GM12892 (cell line): ENCODE measurements at places on chromosomes 16 and 17.

- no peak for DNase-seq
Measured at GRCh38 chr16:70694868-70695218, 9.0 kb upstream of the MTSS2 start.

DNA sequence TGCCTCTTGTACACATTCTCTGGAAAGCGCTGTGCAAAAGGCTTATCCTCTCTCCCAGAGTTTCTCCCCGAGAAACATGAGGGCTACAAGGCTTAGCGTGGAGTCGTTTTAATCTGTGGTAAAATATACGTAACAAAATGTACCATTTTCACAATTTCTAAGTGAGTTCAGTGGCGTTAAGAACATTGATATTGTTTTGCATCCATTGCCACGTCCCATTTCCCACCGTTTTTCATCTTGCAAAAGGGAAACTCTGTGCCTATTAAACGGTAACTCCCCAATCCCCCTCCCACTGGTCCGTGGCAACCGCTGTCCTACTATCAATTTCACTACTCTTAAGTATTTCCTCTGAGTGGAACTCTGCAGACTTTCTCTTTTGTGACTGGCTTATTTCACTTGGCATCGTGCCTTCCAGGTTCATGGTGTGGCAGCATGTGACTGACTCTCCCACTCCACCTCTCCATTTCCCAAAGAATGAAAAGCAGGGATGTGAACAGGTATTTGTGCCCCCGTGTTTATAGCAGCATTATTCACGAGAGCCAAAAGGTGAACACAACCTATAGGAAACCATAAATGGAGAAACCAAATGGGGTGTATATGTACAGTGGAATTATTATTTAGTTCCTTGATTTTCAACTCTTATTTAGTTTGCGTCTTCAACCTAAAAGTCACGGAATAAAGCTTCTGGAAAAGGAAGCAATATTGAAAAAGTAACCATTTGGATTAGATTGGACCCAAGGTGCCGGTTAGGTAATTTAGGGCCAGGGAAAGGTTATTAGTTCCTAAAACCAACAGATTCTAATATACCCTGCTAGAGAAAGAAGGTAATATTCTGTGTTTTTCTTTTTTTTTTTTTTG, 1.1 kb upstream of the USP32 start:
- DNase-seq = no peak

DNA sequence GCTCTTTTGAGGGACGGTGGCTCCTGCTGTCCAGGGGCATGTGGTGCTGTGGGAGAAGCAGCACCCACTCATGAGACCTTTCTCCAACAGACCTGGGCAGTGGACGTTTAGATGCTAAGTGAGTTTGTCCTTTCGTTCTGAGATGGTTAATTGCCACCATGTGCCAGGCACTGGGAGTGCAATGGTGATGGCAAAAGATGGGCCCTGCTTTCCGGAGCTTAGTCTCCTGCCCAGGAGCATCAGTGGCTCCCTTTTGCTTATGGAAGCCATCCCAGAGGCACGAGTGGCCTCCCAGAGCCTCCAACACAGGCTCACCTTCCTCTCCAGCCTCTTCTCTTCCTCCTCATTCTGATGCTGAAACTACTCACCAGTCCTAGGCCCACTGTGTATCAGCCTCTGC, 28.4 kb downstream of the CASKIN2 start:
- no peak for DNase-seq

DNA sequence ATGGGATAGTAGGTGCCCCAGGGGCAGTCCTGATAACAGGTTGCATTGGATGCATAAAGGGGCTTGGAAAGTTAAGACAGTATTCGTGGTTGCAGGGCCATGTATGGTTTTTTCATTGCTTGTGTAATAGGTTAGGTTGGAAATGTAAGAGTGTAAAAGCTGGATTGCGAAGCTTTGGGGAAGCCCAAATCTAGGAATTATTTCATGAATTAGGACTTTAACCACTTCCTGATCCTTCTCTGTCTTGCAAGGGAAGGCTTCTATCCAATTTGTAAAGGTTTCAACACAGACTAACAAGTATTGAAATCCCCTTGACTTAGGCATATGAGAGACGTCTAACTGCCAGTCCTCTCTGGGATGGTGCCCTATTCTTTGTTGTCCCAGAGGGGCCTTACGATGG, 7.8 kb upstream of the CCL17 start:
- no peak for DNase-seq

GRCh38 chr17:46771561-46772474, 46.7 kb downstream of the WNT3 start:
- DNase-seq = no peak

DNA sequence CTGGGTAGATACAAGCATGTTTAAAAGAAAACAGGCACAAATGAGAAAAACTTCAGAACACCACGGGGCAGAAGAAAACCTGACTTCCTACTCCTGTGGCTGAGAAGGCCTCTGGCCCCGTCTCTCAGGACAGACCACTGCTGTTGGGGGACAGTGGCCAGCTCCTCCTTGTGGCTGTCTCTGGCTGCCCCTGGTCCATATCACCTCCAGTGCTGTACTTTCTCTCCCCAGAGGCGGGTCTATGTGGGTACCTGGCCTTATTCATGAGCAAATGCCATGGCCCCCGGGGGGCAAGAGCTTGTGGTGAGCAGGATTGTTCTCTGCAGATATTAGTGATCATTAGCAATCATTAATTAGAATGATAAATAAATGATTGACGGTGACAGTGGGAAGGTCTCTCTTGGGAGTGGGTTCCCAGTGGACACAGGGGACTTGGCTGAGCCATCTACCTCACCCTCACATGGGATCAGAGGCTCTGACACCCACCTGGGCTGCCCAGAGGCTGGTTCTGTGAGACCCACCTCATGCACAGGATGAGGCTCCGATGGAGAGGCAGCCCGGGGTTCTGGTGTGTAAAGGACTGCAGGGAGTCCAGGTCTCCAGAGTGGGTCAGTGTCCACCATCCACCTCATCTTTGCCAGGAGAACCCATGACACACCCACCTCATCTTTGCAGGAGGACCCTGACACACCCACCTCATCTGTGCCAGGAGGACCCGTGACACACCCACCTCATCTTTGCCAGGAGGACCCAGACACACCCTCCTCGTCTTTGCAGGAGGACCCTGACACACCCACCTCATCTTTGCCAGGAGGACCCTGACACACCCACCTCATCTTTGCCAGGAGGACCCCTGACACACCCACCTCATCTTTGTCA, 30.6 kb upstream of the CBFA2T3 start:
- DNase-seq = no peak

DNA sequence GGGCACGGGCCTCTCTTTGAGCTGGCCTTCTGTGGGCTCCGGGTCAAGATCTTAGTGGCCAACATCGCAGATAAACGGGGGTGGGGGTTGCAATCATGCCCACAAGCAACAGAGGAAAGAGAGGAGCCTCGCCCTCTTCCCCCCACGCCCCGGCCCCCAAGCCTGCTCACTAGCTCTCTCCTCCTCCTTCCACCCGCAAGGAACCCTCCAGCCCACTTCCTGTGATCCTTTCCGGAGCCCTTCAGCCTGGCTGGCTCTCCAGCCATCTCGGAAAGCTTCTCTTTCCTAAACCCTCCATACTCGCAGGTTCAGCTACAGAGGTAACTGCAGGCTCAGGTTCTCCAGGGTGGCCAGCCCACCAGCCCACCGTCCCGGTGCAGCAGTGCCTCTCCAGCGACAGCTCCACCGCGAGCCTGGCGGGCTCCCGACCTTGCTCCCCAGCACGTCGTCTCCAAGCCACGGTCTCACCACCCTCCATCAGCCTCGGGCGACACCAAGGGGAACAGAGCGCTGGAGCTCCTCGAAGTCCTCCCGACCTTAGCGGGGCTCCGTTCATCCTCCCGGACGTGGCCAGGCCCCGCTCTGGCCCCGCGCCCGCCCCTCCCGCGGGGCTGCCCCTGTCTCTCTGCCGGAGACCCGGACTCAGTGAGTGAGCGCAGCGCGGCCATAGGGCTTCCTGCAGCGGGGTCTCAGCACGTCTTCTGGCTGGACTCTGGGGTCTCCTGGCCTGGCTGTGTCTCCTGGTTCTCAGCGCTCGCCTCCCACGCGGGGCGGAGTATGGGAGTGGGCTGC, 12.9 kb upstream of the ODF4 start:
- DNase-seq = no peak

GRCh38 chr16:86490859-86491639, 19.3 kb upstream of the FOXF1 start:
- DNase-seq = no peak

GRCh38 chr16:54402270-54402669, 115.7 kb upstream of the IRX3 start:
- DNase-seq = no peak

DNA sequence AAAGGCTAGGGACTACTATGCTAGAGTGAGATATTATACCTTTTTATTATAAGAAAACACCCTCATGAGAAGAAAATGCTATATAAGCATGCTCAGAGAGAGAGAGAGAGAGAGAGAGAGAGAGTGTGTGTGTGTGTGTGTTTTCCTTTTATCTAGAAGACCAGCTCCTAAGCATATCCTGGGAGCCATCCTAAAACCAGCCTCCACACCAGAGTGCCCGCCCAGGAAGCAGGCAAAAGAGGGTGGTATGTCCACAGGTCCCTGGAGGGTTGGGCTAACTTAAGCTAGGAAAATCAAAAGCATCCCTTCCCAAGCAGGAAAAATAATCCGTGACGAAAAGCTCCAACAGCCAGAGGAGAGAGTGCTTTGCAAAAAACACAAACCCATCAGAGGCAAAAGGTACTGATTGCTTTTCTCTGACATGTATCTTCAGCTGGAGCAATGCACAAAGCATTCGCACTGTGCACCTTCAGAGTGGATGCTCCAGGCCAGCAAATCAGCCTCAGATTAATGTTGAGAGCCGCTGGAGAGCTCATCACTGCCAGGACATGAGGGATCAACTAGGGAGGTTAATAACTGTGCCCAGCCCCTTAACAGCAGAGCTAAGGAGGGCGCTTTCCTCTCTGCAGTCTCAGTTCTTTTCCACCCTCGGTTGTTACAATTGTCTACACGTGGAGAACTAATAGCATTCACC, 125.1 kb downstream of the SLC39A11 start:
- DNase-seq = no peak

DNA sequence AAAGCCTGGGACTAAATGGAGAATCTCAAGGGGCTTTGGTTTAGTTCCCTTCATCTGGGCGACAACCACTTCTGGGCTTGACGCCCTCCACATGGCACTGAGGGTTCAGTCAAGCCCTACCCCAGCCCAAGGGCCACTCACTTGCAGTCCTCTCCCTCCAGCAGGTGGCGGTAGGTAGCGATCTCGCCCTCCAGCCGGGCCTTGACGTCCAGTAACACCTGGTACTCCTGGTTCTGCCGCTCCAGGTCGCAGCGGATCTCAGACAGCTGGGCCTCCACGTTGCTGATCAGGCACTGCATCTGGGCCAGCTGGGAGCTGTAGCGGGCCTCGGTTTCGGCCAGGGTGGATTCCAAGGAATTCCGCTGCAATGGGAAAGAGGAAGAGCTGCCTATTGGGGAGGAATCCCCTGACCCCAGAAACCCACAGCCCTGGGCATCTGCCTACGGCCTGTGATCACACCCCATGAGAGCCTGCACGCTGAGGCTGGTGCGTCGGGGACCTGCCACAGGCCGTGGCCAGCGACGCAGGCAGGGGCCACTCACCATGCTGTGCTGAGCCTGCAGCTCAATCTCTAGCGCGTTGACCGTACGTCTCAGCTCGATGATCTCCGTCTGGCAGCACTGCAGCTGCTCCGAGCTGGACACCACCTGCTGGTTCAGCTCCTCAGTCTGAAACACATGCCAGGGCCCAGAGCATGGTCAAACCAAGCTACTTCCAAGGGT, 2.7 kb downstream of the KRT36 start:
- DNase-seq = peak; percentile 40

- DNase-seq = no peak
Measured at GRCh38 chr17:4725646-4726310, 5.5 kb upstream of the MED11 start.

DNA sequence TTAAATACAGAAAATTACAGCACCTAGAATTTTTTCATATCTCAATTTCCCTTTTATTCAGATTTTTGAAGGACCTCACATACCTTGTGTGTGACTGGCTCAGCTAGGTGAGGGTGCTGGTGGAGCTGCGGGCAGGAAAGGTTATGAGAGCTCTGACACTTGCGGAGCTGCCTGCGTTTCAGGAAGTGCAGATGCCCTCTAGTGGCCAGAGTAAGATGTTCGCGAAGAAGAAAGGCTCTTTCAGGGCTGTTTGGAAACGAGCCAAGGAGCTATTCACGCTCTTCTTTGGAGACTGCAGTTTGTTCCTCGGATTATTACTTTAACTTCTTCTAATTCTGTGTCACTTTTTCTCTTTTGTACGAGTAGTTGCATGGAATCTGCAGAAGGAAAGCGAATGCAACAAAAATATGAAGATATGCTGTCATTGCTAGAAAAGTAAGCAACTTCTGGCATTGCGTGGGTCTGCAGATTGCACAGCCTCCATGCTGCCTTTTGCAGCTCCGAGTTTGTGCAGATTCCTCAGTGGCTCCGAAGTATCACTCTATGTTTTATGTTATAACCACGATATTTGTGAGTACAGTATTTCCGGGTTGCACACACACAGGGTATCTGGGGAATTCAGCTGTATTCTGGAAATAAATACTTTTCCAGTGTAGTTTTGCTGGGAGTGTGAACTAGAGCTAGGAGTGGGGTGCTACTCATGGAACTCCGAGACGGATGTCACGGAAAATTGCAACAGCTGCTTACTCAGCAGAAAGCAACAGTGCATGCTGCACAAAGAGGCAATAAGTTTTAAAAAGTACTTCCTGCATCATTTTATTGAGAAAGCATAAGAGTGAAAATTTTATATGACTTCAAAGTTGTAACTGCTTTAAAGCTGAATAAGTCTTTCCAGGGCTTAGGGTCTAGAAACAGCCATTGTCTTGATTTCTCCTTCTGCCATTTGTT, 46.3 kb downstream of the DNAH9 start:
- peak; percentile 13 for DNase-seq

DNA sequence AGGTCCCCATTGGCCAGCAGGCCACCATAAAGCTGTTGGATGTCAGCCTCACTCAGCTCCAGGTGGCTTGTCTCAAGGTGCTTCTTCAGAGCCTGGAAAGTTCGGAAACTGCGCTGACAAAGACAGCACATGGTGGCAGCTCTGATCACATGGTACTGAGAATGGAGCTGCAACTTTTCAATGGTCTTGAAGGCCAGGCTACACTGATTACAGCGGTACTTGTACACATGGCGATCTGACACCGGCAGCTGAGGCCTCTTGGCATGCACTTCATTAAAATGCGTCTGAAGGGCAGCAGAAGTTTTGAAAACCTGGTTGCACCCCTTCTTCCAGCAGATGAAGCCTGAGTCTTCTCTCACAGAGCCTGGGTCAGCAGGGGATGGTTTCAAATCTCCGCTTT, 249.7 kb downstream of the ZFHX3 start:
- DNase-seq = no peak

GRCh38 chr17:40349895-40350688, 14.4 kb downstream of the GJD3 start:
- DNase-seq = no peak

DNA sequence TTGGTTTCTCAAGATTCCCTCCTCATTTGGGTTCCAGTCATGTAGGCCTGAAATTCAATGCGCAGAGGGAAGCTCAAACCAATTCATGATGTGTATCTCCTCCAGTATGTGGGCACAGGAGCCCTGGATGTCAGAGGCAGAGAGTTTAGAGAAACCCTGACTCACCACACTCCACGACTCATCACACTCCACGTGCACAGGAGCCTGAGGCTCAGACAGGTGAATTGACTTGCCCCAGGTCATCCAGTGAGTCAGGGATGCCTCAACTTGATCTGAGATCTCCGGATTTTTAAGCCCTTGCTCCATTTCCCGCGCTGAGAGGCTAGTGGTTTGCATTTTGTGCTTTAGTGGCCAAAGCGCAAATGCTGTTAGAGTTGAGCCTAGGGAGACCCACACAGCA, 183.9 kb downstream of the HAPSTR1 start:
- no peak for DNase-seq

GRCh38 chr17:61394630-61395408, 4.8 kb upstream of the TBX2 start:
- no peak for DNase-seq

- no peak for DNase-seq
Measured at GRCh38 chr17:494601-495265, 142.1 kb upstream of the RPH3AL start.
